Endodermal cell (in vitro differentiated cells): ENCODE measurements at places on chromosomes 13 and 19.

- H3K4me1 ChIP-seq = no peaks in the 10 kb centered on the region
- no peak overlapping the region for H3K4me3 ChIP-seq
- H3K27ac ChIP-seq = no peak overlapping the region
- no peaks in the 10 kb centered on the region for H3K36me3 ChIP-seq
- DNase-seq = no peak
Observed at GRCh38 chr19:9729162-9729561, 39.4 kb downstream of the ZNF846 start.

GRCh38 chr13:90884066-90884465 is 463.4 kb upstream of the MIR17HG start:
- no peaks in the 10 kb centered on the region for H3K36me3 ChIP-seq
- no peak overlapping the region for H3K27ac ChIP-seq
- no peak overlapping the region for H3K4me3 ChIP-seq
- no peaks in the 10 kb centered on the region for H3K27me3 ChIP-seq

GRCh38 chr19:18284712-18285360 is 3.4 kb upstream of the JUND start:
- H3K27me3 ChIP-seq = no peaks in the 10 kb centered on the region
- peak overlapping the region; percentile 29 for H3K27ac ChIP-seq
- peaks cover 4% of the 10 kb centered on the region for H3K4me1 ChIP-seq
- no peak overlapping the region for H3K4me3 ChIP-seq
- no peak for DNase-seq
- no peaks in the 10 kb centered on the region for H3K36me3 ChIP-seq

DNA sequence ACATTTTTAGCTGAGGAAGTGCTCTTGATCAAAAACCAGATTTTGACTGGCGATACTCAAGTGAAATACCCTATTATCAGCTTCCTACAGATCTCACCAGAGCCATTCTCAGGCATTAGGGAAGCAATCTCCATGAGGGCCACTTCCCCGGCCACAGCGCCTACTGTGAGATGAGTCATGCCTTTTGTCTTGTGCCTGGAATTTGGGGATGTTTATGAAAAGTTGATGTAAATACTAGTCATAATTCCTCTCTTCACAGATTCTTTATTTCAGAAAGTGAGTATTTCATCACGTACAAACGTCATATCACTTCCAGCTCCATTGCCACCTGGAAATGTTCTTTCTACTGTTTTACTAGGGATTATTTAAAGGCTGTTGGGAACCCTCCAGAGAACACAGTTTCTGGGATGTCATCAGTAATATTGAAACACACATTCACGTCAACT is 25.3 kb upstream of the SLC46A3 start:
- DNase-seq = peak; percentile 85
- no peak overlapping the region for H3K27ac ChIP-seq
- H3K36me3 ChIP-seq = no peaks in the 10 kb centered on the region
- no peaks in the 10 kb centered on the region for H3K4me1 ChIP-seq
- no peaks in the 10 kb centered on the region for H3K27me3 ChIP-seq

- H3K27me3 ChIP-seq = no peaks in the 10 kb centered on the region
- peaks cover 11% of the 10 kb centered on the region for H3K4me1 ChIP-seq
- peak within 1 kb of the TSS; percentile 89 for H3K4me3 ChIP-seq
- H3K36me3 ChIP-seq = peaks cover 35% of the 10 kb centered on the region
- H3K27ac ChIP-seq = peak within 1 kb of the TSS; percentile 94
Observed at GRCh38 chr19:54137699-54138488, at the start of gene CNOT3. Gene CNOT3 (plus strand): TSS chr19:54137762. CDS start chr19:54142979, 5,217 bp downstream.
